ENCODE measurements at places on chromosomes 5 and 9.

DNA sequence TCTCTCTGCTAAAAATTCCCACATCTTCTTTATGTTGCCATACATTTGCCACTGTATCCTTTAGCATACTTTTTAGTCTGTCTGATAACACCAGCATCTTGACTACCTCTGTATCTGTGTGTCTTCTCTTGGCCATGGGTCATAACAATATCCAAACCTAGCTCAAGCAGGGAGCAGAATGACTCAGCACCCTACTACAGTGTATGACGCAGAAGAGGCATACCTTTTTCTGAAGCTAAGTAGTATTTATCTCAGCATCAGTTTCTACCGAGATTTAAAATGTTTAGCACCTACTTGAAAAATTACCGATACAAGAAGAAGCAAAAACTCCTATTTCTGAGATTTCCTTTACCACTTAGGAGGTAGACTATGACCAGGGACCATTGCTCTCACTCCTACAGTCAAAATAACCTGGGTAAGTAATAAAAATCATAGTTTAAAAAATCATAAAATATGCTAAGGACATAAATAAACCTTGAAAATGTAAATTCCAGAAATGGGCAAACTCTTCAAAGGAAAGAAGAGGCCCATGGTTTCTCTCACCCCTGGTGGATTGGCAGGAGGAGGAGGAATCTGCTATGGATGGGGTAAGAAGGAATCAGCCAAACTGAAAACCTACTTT is 286.5 kb downstream of the MAST4 start:
- DNase-seq, result no peak

GRCh38 chr5:82158755-82159413 is 119.3 kb downstream of the RPS23 start:
- no peak for DNase-seq

GRCh38 chr9:8085986-8086385 is 286.4 kb upstream of the DMAC1 start:
- DNase-seq, result peak; percentile 97

GRCh38 chr5:6188344-6188743 is 190.0 kb downstream of the MED10 start:
- DNase-seq, result peak; percentile 60

DNA sequence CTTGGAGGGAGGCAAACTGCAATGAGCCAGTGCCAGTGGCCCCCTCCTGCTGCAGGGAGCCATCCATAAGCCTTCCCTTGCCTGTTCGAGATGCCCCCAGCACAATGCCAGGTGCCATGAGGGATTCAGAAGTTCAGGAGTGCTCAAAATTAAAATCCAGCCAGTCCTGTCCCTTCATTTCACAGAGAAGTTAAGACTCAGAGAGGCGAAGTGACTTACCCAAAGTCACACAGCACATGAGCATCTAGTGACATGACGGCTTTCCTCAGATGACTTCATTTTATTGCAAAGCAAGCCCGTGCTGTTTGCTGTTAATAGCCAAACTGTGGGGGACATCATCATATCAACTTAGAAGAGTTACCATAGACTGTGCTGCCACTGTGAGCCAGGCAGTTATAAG is 69.3 kb upstream of the SAP30L start:
- DNase-seq, result no peak

DNA sequence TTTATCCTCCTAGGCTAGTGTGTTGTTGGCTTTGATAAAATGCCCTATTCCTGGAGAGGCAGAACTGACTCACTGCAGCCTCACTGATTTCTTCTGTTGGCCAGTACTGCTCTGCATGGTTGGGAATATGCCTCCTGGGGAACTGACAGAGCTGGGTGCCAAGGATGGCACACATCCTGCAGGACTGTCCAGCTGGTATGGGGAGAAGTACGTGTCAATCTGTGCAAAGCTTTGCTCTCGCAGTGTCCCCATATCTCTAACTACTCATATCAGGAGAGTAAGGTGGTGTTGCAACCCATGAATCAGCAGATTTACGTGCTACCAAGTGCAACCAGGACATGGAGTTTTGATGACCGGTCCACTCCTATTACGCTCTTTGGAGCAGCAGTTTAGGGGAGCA is 74.7 kb downstream of the TEK start:
- DNase-seq, result no peak

GRCh38 chr5:173509060-173509459 is 107.4 kb downstream of the BOD1 start:
- no peak for DNase-seq

- no peak for DNase-seq
These were observed 88.9 kb downstream of the CDK5RAP2 start for GRCh38 chr9:120490888-120491595.

- DNase-seq, result no peak
These were observed 151.8 kb upstream of the RUSC2 start for GRCh38 chr9:35338086-35338485.

GRCh38 chr9:121576281-121577075 is 75.0 kb upstream of the DAB2IP start:
- peak; percentile 49 for DNase-seq

- DNase-seq, result no peak
These were observed 164.5 kb downstream of the ATPSCKMT start for GRCh38 chr5:10085185-10085584.

DNA sequence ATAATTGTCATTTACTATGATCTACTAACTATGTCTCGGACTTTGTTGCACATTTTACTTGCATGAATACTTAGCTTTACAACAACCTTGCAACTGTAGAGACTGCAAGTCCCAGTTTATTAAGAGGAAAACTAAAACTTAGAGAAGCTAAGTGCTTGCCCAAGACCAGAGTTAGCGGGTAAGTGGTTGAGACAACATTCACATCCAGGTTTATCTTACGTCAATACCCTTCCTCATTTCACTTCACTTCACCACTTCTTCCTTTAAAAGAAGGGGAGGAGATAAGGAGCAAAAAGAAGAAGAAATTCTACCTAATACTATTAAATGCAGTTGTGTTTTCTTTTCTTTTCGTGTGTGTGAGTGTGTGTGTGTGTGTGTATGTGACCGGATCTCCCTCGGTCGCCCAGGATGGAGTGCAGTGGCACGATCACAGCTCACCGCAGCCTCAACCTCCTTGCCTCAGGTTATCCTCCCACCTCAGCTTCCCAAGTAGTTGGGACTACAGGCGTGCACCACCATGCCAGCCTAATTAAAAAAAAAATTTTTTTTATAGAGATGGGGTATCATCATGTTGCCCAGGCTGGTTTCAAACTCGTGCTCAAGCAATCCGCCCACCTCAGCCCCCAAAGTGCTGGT is 37.4 kb downstream of the MEGF9 start:
- no peak for DNase-seq

DNA sequence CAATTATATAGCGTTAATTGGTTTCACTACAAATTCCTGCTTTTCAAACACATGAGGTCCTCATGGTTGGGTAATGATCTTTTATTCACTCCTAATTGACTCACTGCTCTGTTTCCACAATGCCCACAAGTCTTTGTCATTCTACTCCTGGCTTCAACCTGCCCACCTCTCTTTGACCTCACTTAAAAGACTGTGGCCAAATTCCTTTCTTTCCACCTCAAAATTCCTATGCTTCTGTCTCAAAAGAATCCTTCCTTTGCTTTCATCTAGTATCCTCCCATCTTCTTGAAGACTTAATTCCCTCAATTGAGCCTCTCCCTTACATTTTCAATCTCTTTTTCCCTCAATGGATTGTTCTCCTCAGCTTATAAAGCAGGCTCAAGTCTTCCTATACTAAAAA is 4.9 kb downstream of the APBA1 start:
- no peak for DNase-seq

DNA sequence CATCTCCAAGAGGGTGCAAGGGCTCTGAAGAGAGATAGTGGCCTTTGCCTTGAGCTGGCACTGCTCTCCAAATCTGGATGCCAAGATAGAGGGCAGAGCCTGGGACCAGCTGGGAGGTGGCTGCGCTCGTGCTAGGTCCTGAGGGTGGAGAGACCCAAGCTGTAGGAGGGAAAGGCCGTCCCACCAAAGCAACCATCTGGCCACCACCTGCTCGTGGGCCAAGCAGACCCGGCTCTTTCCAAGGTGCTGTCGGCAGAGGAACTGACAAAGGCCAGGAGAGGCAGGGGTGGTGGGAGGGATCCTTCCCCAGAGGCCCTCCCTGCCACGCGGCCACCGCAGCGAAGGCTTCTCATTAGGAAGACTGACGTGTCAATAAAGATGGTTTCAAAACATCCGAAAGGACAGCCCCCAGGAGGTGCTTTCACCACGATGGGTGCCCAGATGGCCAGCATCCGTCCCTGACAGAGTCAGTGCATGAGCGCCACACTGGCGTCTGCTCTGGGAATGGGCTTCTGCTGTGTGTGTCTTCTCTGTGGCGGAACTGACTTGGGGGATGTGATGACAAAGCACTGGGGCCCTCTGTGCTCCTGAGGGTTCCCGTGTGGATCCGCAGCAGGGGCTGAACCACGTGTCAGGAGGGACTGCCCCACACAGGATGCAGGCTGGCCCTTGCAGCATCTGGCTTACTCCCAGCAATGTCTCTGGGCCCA is 213.5 kb downstream of the FANCC start:
- no peak for DNase-seq

- no peak for DNase-seq
These were observed 160.5 kb downstream of the FGF18 start for GRCh38 chr5:171579976-171580411.

GRCh38 chr5:55850839-55851674 is at the start of gene IL31RA:
TSS of gene IL31RA (plus strand) at chr5:55851357. CDS start at chr5:55851571, 214 bp downstream.
- DNase-seq, result no peak

DNA sequence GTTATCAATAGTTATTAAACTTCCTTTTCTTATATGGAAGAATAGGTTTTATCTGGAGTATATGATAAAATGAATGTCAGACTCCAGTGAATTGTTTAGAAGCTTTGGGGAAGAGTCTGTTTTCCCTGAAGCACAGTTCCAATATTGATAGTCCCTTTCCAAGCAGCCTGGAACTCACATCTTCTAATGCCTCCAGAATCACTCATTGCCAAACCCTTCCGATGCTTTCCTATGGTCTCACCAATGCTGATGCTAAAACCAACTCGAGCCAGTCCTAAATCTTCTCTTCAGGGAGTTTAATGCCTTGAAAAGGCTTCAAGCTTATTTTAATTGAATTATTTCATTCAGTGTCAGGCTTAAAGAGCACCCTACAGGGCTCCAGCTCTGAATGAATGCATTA is 121.2 kb downstream of the PTTG1 start:
- DNase-seq, result no peak

DNA sequence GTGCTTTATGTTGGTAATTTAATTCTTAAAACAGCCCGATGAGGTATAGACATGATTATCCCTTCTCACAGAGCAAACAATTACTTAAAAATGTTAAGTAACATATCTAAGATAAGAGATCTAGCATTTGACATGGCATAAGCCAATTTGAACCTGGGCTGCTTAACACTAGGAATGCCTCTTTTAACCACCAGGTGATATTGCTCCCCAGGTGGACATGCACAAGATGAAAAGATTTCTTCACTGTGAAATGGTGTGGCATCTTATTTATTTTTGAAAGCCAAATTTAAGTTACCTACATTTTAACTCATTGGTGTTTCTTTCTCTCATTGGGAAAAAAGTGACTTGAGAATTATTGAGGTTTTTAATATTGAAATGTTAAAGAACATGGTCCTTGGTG is 15.8 kb upstream of the LRRC70 start:
- no peak for DNase-seq

- DNase-seq, result no peak
These were observed 10.2 kb downstream of the MAPK9 start for GRCh38 chr5:180281706-180282105.

- no peak for DNase-seq
These were observed 187.1 kb upstream of the WWC1 start for GRCh38 chr5:168104350-168104749.

- peak; percentile 14 for DNase-seq
These were observed 12.6 kb upstream of the DPYSL3 start for GRCh38 chr5:147522435-147522834.

GRCh38 chr9:89413963-89414638 is 83.8 kb downstream of the SEMA4D start:
- DNase-seq, result no peak

- DNase-seq, result no peak
These were observed 376.0 kb upstream of the SMARCA2 start for GRCh38 chr9:1639166-1639565.

DNA sequence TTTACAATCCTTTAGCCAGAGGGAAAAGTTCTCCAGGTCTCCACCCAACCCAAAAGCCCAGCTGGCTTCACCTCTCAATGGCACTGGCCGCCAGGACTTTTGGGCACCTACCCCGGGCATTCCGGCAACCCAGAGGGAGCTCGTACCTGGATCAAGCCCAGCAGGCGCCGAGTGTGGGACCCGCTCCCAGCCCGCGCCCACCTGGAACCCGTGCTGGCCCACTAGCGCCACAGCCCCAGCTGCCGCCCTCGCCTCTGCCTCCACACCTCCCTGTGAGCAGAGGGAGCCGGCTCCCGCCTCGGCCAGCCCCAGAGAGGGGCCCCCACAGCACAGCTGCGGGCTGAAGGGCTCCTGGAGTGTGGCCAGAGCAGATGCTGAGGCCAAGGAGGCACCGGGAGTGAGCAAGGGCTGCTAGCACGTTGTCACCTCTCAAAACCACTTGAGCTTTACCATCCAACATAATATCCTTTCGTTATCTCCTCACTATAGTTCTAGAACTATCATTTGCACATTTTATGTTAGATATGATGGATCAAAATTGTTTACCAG is 69.7 kb downstream of the GCNT1 start:
- DNase-seq, result no peak

GRCh38 chr5:158770506-158770905 is 329.2 kb downstream of the EBF1 start:
- DNase-seq, result no peak

GRCh38 chr9:95447660-95448420 is 68.9 kb downstream of the PTCH1 start:
- DNase-seq, result no peak

GRCh38 chr9:89984214-89984613 is 379.4 kb downstream of the GADD45G start:
- no peak for DNase-seq

GRCh38 chr9:96522366-96522765 is 72.4 kb downstream of the HABP4 start:
- DNase-seq, result no peak

DNA sequence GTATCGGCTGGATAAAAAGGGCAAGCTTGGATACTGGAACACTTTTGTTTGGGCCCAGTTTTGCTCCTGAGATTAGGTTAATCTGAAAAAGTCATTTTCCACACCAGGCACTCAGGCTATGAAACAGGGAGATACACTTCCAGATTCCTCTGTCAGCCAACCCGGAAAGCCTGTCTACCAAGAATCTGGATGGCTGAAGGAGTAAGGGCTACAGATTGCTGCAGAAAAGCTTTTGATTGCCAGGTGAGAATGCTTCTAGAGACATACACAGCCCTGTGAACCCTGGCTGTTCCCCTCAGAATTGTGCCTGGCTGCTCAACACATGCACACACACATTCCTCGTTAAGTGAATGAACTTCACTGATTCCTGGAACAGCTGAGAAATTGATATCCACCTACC is 114.4 kb downstream of the PSD2 start:
- no peak for DNase-seq

- DNase-seq, result no peak
These were observed 32.0 kb downstream of the PRRT1B start for GRCh38 chr9:131577005-131578000.

DNA sequence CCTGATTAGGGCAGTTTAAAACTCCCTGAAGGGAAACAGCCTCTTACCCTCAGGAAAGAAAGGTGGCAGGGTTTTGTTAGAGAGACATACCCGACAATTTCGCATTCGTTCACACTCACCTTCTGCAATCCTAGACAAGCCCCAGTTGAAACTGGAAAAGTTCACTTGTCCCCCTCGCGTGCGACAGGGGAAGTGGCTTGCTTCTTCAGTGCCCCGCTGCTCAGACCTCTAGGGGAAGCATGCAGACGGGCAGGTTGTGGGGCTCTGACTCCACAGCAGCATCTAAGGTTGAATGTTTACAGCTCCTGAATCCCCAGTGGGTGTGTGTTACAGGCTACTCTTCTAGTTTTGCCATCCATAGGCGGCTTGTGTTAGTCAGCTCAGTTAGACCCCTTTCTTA is 575.7 kb upstream of the ACO1 start:
- DNase-seq, result no peak

All from NCI-H1105 treated with DMSO at 0.1 percent for 48 hours (cell line).